ENCODE measurements at places on chromosomes 7 and 10.
A peak's percentile ranks its signal among the peaks of the same experiment; 100 is the strongest.

GRCh38 chr10:84706875-84707274 lies 378.5 kb downstream of the CCSER2 start:
- DNase-seq, result no peak

- DNase-seq, result no peak
These were observed 81.3 kb downstream of the OSBPL3 start for GRCh38 chr7:24898691-24899090.

DNA sequence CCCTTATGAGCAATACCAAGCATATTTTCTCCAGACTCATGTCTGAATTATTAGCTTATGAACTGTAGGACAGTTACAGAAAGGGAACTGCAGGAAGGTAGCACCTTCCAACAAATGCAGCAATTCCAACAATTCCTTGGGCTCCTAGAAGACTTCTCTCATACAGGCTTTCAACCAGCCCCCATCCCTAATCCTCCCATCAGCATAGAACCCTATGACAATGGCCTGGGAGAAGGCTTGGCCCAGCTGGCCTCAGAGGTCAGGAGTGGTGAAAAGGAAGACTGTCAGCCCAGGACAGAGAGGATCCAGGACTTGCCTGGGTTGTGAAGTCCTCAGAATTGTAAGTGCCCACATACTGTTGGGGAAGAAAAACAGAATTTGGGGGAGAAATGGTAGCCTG lies 5.9 kb downstream of the VPS41 start:
- peak; percentile 5 for DNase-seq

DNA sequence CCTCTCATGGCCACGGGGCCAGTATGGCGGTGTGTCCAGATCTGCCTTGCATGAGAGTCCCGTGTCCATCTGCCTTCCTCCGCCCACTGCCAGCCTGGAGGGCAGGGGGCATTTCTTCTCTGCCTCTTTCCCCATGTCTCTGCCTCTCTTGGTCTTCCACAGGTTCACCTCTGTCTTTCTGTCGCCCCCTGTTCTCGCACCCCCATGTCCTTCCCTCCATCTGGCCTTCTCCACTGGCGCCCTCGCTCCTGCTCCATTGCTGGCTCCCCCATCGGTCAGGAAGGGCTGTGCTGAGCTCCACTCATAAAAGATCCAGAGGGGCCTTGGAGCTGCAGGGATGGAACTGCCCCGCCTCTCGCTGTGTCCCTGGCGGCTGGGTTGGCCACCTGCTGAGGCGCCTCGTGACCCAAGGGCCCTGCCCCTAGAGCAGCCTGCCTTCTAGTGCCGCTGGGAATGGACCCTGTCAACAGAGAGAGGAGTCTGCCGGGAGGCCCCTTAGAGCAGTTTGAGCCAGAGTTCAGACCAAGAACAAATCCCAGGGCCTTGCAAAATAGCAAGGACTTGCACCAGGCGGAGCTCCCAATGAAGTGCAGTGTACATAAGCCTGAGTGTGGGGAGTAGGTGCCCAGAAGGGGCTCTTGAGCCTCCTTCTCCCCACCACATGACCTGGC lies 42.0 kb downstream of the GOLGA7B start:
- DNase-seq, result no peak

DNA sequence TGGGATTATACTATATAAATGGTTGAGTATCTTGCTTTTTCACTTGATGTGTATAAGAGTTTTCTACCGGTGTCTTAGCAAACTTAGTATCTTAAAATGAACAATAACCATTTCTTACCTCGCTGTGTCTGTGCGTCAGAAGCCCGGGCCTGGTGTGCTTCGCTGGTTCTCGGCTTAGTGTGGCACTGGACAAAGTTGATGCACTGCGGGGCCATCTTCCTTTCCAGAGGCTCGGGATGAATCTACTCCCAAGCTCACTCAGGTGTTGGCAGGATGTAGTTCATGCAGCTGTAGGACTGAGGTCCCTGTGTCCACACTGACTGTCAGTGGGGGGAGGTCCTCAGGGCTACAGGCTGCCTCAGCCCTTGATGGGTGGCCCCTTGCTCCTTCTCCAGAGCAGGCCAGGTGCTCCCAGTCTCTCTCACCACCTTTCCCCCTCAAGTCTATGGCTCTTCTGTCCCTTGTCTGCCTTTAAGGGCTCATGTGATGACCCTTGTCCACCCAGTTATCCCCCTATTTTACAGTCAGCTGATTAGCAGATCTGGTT lies 227.8 kb downstream of the GLRX3 start:
- no peak for DNase-seq

DNA sequence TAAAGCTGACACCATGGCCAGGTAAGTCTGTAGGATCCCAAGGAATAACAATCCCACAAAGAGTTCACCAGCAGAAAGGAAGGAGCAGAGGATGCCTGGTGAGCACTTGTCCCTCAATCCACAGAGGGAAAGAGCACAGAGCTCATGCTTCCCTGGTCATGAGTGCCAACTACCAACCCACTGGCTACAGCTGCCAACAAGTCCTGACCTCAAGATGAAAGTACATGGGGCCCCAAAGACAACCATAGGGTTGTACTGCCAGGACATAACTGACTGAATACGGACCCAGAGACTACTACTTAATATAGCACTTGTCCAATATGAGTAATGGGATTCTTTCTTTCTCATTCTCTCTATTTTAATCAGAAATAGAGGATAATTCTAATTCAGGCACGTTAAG lies 83.3 kb downstream of the JCAD start:
- no peak for DNase-seq

DNA sequence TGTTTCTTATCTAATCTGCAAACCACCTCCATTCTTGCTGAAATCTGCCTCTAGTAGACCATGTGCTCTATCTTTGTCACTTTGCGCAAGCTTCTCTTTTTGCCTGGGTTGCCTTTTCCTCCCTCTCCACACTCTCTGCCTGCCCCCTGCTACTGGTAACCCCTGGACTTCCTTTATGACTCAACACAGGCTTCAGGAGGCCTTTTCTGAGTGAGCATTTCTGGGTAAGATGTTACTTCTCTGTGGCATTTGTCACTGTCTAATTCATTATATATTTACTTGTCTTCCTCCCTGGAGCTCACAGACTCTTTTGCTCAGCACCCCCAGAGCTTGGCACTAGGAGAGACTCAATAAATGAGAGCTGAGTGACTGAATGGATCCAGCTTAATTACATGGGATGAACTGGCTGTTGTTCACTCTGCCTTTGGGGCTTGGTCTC lies 8.4 kb downstream of the GOLGA7B start:
- DNase-seq, result no peak

DNA sequence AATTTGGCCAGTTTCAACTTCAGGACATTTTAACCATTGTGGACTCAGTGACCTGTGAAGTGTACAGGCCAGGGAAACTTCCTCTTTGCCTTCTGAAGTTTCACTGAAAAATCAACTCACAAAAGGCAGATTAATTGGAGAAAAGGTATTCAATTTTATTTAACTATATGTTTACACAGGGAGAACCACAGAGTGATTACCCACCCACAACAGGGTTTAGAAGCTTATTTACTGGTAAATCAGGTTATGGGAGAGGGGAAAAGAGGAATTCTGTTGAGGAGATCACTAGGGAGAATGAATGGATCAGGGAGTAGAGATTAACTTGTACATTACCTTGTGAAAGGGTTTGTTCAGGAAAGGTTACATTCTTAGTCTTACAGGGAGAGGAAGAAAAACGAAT lies 1.7 kb upstream of the AKR1D1 start:
- DNase-seq, result no peak

DNA sequence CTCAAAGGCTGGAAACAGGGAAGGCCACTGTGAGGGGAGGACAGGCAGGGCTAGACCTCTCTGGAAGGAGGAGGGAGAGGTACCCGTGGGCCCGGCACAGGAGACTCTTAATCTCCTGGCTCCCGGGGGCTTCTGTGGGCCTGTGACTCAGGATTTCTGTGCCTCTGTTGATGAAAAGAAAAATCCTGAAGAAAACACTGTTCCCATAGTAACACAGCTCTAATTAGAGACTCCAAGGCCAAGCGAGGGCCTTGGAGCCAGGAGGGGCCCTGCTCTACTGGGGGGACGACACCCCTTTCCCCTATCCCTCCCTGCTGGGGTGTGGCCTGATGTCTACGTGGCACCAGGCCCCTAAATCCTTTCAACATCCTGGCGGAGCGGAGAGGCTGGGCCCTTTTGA lies 174.1 kb upstream of the TNRC18 start:
- DNase-seq, result peak; percentile 75

DNA sequence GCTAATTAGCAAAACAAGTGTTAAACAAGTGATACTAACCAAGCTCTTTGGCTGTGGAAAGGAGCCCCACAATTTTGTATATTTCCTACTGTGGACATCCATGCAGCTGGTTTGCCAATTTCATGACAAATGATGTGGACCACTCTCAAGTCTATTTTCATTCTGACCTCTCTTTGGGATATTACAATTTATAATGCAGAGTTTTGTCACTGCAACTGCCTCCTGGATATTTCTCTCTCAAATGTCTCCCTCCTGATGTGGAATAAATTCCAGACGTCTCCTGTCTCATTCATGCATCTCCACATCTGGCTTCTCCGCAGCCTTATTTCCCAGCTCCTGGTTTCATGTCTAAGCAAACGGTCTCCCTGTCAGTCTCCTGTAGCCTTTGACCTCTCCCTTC lies 80.6 kb upstream of the RHEB start:
- DNase-seq, result no peak
